Hematopoietic multipotent progenitor cell treated with erythropoietin and hydrocortisone succinate and interleukin-3 and kit ligand, for 8 days (in vitro differentiated cells): ENCODE measurements at places on chromosomes 16 and 17.
A peak's percentile ranks its signal among the peaks of the same experiment; 100 is the strongest.

DNA sequence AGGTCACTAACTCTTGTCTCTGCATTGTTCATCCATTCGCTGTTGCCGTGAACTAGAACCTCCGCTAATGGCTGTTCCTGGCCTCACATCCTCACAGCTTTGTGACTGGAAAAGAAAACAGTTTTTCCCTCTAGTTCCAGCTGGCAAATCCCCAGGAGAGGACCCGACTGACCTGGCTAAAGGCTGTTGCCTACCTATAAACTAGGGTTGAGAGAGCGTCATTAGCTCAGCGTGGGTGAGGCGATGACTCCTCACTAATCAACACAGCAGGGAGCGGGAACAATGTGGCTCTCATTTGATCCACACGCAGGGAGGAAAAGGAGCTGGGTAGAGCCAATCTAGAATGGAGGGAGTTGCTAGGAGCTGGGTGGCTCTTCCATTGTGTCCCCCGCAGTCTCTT, 282.1 kb upstream of the IRX5 start:
- DNase-seq = no peak

- DNase-seq = no peak
These were observed 25.7 kb downstream of the GSE1 start for GRCh38 chr16:85638695-85639409.

- peak; percentile 43 for DNase-seq
These were observed 18.6 kb downstream of the GRIN2C start for GRCh38 chr17:74840989-74841666.

DNA sequence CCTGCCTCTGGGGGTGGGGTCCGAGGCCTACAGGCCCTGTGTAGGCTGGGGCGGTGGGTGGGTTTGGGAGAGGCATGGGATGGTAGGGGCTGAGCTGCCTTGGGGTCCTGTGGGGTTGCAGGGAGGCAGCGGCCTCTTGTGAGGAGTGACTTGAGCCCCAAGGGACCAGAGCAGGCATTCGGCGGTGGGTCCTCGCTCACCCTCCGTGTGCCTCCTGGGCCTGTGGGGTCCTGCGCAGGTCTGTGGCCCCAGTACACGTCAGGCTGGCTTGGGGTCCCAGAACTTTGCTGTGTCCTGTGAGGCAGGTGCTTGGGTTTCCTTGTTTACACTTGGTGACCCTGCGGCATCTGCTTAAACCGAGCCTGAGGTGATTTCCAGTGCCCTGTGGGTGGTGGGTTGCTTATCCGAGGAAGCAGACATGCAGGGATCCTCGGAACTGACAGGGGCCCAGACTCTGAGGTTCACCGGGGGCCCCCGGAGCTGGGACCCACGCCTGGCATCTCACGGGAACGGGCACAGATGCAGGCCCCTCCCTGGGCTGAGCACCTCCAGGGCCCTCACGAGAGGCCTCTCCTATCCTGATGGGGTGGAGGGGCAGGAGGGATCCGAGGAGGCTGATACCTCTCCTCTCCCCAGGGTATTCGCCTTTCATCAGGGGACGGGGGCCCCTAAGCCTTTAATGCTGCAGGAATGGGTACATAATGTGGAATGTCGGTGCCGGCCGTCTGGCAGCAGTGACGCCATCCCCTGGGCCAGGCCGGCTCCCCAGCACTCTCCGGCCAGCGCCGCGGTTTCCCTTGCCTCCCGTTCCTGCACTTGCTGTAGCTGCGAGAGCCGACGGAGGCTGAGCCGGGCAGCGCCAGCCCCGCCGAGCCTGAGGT, 7.7 kb downstream of the METRNL start:
- DNase-seq = no peak

- DNase-seq = no peak
These were observed at the start of gene CLEC10A for GRCh38 chr17:7079581-7080455. Gene CLEC10A (minus strand): TSS chr17:7080251. CDS start chr17:7078812, 1,439 bp downstream.

GRCh38 chr17:13962716-13963240, 106.5 kb upstream of the COX10 start:
- DNase-seq = no peak

GRCh38 chr17:4947010-4947410, 1.3 kb downstream of the PFN1 start:
- no peak for DNase-seq

- no peak for DNase-seq
These were observed 491.3 kb upstream of the RBFOX1 start for GRCh38 chr16:6841392-6841791.

- peak; percentile 87 for DNase-seq
These were observed 39.1 kb upstream of the TOM1L1 start for GRCh38 chr17:54861471-54861983.

DNA sequence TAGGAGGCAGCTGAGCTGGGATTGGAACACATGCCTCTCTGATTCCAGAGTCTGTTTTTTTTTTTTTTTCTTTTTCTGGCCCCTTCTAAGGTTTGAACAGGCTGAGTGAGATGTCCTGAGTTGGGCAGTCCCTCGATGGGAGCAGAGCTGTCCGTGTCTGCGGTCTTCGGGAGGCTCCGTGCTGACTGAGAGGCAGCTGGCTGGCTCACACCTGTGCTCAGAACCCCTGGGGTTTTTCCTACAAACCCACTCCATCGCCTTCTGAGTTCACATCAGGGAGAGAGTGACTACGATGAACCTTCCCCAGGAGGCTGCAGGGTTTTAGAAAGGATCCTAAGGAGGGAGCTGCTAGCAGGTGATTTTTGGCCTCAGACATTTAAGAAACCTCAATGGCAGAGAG, 92.5 kb downstream of the IRF8 start:
- DNase-seq = no peak

GRCh38 chr17:39867084-39867879, 720 bp upstream of the ZPBP2 start:
- no peak for DNase-seq
